ENCODE measurements at places on chromosomes 1 and 21.

GRCh38 chr1:244989813-244990212 is 125.5 kb upstream of the HNRNPU start:
- peak; percentile 61 for DNase-seq

DNA sequence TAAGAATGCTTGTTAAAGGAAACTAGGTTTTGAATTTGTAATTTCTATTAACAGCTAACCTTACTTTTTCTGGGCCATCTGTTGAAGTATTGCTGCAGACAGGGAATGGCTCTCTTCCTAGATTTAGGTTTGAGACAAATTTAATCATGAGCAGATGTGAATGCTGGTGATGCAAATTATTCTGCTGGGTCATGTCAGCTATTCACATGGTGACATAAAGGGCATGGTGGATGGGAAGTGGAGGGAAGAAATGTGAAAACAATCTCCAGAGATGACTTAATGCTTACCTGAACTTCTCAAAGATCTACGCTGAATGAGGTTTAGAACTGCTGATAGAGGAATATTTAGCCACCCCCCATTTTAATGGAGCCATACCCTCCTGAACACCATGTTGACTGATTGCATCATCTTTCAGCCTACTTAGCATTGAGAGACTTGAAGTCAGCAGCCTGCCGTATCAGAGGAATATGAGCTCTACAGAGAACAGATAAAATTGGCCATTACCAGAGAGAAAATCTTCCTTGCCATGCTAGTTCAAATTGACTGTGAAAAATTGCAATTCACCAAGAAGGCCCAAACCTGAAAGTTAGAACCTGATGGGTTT is 138.8 kb downstream of the HHAT start:
- DNase-seq: no peak

GRCh38 chr1:42966688-42967612 is 8.3 kb upstream of the SLC2A1 start:
- DNase-seq: peak; percentile 97

DNA sequence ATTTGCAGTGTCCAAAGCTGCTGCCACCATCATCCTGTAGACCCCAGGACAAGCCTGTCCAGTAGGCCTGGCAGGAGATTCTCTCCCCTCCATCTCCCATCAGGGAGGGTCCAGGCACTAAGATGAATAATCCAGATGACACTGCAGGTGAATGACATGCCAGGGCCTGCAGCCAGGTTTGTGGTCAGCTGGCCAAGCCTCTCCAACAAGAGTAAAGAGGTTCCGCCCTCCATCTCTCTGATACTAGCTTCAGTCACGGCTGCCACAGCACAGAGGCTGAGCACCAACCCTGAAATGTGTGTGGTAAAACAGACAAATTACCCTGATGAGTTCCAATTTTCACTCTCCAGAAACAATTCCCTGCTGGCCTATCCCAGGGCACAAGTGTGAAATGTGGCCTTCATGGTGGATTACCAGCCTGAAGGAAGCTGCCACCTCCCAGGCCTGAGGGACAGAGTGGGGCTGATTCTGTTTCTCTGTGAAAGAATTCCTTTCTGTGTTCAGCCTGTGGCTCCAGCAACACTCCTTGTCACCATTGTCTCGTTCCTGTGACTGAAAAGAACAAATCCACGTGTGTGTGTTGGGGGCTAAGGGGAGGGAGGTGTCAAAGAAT is 19.9 kb upstream of the LHX4 start:
- no peak for DNase-seq

DNA sequence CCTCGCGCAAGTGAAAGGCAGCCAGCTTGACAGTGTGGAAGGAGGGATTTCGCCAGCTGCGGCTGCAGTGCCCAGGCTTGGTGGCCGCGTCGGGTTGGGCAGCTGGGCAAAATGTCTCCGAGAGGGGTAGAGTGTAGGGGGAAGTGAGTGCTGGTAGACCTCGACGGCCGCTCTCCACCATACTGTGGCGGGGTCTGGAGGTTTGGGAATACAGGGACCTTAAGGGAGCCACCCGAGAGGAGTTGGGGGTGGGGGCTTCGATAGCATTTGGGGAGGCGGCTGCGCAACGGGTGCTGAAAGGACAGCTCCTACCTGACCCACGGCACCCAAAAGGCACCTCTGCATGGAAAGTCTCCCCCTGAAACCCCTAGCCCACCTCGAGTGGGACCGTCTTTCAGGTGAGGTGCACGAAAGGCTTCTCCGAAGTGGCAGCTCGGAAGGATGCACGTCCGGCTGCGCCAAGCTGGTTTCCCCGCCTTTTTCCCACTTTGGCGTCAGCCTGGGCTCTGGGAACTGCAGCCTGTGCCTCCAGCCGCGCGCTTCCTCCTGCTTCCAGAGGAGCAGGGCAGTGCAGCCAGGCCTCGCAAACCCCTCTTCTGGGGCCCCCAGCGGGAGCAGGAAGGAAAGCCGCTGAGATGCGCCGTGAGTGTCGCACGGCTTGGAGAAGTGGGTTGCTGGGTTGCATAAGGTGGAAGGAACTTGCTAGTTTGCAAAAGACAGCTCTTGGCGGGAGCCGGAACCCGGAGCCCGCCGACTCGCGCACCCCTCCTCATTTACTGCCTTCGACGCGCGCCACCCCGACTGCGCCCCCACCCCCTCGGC is 531 bp upstream of the HMGN2 start:
- DNase-seq: peak; percentile 82

GRCh38 chr1:225520587-225521227 is 92.9 kb upstream of the LBR start:
- no peak for DNase-seq
